ENCODE measurements at places on chromosomes 16 and 17.
A peak's percentile ranks its signal among the peaks of the same experiment; 100 is the strongest.

- DNase-seq, result peak; percentile 94
Measured at GRCh38 chr17:38341035-38341721, 2.6 kb downstream of the GPR179 start.

DNA sequence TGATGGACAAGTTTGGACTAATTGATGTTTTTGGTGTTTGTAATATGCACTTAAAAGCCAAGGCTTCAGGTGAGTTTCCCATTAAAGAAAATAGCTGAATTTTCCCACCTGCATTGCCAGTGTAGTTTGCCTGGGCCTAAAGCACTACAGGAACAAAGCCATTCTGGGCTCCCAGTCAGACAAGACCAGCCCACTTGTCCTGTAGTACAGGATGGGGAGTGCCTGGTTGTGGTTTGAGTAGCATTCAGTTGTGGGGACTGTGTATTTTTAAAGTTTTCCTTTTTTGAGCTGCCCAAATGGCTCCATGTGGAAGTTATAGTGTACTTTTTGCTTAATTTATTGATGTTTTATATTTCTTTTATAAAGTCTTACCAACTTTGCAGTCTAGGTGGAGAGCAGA, 91.7 kb downstream of the TANGO6 start:
- DNase-seq, result no peak

GRCh38 chr17:1169221-1169928, 10.4 kb downstream of the ABR start:
- peak; percentile 71 for DNase-seq

DNA sequence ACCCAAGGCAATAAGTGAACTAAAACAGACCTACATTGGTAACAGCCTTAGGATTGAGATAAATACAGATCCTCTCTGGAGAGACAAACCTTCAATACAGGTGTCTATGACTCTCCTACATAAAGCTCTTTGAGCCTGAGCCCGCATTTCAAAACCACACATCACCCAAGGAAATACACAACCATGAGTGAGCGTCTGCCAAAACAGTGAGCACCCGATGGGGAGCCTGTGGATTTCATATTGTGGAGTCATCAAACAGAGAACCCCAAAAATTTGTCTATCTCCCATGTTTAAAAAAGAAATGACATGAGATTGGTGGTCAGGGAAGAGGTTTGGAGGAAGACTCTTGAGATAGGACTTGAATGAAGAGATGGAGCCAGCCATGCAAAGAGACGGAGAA, 102.2 kb upstream of the LHX1 start:
- no peak for DNase-seq

DNA sequence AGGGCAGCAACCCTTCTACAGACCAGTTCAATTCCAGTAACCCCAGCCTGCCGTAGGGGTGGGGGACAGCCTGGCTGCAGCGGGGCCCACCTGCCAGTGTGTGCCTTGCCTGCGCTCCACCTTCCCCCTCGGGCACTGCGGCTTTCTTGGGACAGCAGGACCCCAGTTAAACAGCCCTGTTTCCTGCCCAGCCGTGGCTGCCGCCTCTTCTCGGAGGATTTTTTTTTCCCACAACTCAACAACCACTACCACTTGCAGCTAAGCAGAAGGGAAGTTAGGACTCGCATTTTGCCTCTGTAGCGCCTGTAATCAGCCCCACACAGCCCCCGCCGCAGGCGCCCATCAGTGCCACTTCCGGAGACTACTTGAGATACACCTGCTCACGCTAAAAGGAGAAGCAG, 76.1 kb downstream of the RAI1 start:
- no peak for DNase-seq

DNA sequence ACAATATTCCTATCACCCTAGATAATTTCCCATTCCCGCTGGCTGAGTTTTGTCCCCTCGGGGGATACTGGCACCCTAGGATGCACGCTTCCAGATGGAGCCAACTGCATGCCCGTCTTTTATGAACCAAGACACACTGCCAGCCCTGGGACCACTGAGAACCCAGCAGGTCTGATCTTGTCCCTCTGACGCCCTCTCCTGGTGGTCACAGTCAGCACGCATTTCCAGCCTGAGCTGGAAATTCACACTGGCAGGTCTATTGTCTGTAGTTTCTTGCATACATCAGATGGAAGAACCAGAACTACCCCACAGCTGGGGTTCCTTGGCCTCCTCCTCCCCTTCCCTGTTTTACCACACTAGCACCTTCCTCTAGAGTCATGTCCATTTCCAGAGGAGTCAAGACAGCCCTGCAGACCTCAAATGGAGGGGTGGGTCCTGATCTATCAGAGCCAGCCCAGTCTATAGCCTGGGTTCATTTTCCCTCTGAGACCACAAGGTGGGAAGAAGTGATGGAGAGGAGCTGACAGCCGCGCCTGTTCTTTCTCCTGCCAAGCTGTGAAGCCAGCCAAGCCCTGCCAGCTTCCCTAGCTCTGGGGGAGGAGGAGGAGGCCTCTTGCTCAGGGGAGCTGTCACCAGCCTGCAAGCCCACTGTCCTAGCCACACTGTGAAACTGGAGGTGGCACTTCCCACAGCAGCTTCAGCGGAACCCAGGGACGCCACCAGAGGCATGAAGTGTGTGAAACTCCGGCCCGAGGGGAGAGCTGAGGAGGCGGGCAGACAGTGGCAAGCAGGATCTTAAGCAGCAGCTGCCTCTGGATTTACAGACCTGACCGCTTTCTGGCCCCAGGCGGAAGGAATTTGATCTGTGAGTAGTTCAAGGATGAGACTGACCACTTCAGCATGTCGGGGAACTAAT, 29.3 kb downstream of the MXRA7 start:
- peak; percentile 41 for DNase-seq

DNA sequence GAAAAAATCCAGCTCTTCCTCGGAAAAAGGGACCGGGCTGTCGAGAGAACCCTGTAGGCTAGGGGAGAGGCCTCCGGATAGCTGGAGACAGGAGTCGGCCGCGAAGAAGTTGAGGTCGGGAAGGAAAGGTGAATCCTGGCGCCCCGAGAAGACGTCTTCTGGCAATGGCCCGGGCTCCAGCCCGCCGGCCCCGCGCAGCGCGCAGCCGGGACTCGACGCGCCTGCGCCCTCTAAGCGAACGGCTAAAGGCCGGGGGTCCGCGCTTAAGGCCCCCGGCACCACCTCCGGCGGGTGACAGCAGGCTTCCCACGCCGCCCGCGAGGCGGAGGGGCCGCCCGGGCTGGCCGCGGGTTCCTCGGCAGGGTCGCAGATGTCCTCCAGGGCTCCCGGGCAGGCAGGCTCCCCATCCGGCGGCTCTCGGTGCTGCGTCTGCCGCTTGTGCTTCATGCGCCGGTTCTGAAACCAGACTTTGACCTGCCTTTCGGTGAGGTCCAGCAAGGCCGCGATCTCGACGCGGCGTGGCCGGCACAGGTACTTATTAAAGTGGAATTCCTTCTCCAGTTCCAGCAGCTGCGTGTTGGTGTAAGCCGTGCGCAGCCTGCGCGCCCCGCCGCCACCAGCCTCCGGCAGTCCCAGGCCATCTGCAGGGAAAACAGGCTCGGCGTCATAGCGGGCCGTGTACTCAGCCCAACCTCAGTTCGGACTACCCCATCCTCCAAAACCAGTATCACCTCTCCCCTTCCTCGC, 1.6 kb downstream of the HOXB2 start:
- no peak for DNase-seq

DNA sequence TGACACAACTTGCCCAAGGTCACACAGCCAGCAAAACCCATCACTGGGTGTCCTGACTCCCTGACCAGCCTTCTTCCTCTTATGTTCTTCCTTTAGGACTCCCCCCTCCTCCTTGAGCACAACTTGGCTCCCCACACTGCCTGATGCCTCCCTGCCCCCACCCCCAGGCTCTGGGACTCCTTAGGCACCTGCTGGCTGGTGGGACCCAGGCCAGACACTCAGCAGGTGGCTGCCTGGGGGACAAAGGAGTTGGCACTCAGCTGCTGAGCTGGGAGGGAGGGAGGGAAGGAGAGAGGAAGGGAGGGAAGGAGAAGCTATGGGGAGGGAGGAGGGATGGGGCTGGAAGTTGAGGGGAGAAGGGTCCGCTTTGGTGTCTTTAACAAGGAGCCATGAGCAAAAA, 8.0 kb downstream of the SEZ6 start:
- no peak for DNase-seq

DNA sequence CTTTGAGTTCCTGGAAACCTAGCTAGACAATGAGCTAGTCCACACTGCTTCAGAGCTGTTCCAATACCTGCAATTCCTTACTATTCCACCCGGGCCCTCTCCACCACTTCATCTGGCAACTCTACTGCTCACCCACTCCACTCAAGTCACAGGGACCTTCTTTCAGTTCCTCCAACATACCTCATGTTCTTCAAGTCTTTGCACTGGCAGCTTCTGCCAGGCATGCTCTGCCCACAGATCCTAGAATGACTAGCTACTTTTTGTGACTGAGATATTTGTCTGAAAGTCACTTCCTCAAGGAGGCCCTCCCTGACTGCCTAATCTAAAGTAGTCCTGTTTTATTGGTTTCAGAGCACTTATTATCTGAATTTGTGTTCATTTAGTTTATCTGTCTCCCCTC, 86.4 kb downstream of the TEX14 start:
- DNase-seq, result no peak

- no peak for DNase-seq
Measured at GRCh38 chr17:63976702-63977101, 4.0 kb upstream of the SCN4A start.

GRCh38 chr16:67858500-67858899, 11.0 kb upstream of the CENPT start:
- DNase-seq, result no peak
